ENCODE measurements at places on chromosomes 3 and 15.

DNA sequence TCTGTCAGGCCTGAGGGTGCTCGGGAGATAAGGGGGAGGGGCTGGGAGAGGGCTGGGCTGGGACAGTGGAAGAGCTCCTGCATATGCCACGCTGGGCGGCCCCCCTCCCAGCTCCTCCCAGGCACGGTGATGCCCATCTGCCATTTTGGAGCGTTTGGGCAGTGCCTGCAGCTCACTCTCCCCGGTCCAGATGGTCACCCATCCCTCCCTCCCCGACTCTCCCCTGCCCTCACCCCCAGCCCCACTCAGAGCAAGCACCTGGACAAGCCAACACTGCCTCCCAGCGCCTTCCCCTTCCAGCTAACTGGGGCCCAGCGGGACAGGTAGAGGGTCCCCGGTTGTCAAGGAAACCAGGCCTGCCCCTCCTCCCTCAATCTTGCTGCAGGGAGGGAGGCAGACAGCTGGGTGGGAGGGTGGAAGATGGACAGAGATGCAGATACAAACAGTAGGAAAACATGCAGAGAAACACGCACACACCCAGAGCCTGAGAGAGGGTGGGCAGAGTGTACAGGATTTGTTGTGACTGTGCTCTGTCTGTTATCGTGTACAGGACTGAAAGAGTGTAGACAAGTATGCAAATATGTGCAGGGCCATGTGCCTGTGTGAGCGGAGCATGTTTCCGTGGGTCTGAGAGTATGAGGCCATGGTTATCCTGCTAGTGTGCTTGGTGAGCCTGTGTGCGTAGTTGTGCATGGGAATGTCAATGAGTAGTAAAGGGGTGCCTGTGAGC is 17.5 kb upstream of the CORO2B start:
- no peak for DNase-seq

DNA sequence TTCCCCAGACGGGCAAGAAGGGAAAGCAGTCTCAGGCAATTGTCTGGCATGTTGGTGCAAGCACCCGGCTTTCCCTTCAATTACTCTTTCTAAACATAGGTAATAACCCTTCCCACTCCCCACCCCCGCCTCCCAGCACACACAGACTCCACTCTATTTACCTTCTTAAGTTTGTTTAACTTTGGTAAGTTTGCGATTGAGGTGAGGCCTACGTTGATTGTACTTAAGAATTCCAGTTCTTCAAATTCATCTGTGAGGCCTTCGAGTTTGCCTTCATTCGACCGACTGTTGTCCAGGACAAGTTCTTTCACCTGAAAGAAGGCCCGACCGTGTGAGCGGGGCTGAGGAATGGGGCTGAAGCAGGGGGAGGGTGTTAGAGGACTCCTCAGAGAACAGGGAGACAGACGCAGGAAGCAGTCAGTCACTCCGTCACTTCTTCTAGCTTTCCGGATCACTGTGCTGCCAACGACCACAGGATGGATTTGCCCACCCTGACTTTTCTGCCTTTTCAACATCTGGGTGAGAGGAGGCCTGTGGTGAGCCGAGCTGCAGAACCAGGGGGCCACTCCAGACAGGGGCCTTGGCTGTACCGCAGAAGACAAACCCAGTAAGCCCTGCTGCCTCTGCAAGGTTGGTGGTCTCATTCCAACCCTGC is 33.0 kb downstream of the ANP32A start:
- no peak for DNase-seq

GRCh38 chr3:98612996-98613517 is 19.6 kb upstream of the CPOX start:
- DNase-seq = no peak

GRCh38 chr3:157515398-157515797 is 12.2 kb upstream of the VEPH1 start:
- DNase-seq = no peak

DNA sequence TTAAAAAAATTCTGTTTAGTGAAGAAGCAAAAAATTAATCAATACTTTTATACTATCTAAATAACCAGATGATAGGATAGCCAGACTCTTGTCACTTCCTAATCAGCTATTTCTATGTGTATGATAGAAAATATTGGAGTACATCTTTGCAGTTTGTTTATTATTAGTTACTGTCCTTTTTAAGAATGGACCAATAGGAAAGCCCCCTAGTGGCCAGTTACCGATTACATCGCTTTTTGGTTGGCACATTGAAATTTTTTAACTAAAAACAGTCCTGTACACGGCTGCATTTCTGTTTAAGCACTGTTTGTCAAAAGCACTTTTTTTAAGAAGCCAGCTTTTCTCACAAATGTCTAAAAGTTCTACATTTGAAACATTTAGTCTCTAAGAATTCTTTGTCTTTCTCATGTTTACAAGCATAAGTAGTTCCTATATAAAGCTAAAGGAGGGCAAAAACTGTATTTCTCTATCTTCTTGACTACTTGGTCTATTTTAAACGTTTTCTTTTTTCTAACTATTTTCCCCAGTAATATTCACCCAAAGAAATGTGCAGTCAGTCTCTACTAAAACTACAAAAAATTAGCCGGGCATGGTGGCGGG is 253.2 kb upstream of the LRTM1 start:
- no peak for DNase-seq

GRCh38 chr15:71712182-71712581 is 98.2 kb upstream of the NR2E3 start:
- DNase-seq = no peak

DNA sequence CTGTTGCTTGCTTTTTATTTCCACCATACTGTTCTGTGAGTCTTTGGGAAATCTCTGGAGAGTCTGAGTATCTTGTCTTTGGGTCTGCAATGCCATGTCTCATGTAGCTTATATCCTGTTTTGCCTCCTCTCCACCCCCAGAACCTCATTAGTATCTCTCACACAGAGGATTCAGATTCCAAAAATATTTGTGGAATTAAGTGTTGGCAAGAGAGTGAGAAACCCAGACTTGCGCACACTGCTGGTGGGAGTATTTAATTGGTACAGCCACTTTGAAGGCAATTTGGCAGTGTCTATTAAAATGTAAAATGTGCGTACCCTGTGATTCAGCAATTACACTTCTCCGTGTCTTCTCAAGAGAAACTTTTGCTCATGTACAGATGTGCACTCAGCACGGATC is 68.6 kb downstream of the ZNF621 start:
- DNase-seq = peak; percentile 80

DNA sequence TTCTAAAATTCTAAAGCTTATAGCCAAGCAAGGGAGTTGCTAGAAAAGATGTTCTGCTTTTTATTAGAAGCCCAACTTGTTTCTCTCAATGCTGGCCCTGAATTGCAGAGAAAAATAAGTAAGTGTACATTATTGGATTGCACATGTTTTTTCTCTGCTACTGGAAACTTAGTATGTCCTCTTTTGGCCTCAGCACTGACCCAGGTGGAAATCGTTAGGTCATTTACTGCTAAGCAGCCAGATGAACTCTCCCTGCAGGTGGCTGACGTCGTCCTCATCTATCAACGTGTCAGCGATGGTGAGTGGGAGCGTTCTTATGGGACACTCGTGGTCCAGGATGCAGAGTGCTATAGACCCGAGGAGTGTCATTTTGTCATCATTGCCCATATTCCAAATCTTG is 69.8 kb downstream of the DHX36 start:
- no peak for DNase-seq

DNA sequence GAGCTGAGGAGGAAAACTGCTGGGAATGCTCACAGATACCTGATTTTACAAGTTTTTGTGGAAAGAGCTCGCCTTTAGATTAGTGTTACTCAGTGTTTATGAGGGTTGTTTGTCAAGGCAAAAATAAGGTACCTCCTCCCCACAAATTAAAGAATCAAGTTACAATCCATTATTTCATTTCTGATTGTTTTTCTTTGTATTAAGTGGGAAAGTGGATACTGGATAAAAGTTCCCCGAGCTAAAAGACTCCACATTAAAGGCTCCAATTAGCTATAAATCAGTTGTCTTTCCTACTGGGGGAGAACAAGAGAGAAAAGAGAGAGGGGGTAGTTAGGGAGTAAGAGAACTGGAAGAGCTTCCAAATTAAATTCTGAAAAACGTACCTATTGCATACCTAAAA is 1.9 kb downstream of the ALDH1A2 start:
- no peak for DNase-seq

- no peak for DNase-seq
Observed at GRCh38 chr3:150385296-150386242, 22.5 kb upstream of the TSC22D2 start.
